ENCODE measurements at places on chromosomes 7 and 10.

- DNase-seq: no peak
These were observed 240.4 kb upstream of the CELF2 start for GRCh38 chr10:10777279-10777678.

DNA sequence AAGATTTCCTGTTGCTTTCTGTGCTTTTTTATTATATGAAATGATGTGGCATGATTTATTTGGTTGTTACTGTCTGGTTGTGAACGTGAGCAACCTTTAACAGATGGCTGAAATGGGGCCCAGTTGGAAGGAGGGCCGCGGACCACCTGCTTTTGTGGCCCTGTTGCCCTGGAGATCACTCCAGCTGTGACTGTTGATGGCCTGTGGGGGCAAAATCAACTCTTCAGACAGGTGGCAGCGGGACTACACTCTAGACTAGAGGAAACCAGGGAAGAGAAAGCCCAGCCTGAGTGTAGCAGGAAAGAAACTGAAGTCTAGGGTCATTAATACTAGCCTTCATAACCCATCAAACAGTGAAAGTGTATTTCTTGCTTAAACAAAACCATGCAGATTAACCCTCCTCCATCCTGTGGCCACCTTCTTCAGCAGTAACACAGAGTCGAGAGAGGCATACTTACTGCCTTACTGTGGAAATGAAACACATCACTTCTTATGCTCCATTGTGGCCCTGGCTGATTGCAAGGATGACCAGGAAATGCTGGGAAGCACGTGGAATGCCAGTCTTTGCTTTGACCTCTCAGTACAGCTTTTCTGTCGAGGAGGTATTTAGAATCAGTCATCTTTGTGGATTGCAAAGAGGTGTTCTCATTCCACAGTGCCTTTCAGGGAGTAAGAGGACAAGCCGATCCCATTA, 80.5 kb downstream of the CCNY start:
- DNase-seq: no peak

DNA sequence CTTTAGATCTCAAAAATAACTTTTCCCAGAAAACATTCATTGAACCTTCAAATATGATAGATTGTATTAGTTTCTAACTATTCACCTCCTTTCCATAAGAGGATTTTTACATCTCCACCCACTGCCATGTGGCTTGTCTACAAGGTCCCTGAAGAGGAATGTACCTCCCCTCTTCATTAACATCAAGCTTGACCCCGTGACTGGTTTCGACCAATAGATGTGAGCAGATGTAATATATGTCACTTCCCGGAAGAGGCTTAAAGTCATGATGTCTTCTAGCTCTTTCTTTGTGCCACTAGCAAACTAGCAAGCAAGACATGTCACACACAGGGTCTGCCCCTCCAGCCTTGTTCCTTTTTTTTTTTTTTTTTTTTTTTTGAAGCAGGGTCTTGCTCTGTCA, 6.9 kb downstream of the BAZ1B start:
- DNase-seq: no peak

- DNase-seq: no peak
These were observed 48.5 kb upstream of the ADARB2 start for GRCh38 chr10:1785835-1786234.

DNA sequence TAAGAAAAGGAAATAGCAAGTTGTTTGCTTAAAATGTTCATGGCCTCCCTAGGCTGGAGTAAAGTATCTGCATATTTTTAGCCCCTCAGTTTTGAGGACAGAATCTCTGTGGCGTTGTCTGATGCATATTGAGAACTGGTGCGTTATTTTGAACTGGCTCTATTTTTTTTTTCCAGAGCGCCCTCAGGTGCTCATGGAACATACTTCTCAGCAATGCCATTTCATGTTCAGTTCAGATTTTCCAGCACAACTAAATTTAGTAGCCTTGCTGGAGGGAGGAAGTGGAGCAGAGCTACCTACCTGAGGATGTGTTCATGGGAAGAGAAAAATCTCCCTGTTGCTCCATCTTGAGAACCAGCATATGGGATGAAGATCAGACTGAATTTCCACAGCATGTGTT, 870.5 kb downstream of the LRMDA start:
- DNase-seq: no peak

- DNase-seq: no peak
These were observed 938 bp upstream of the TCTN3 start for GRCh38 chr10:95694665-95695064.

DNA sequence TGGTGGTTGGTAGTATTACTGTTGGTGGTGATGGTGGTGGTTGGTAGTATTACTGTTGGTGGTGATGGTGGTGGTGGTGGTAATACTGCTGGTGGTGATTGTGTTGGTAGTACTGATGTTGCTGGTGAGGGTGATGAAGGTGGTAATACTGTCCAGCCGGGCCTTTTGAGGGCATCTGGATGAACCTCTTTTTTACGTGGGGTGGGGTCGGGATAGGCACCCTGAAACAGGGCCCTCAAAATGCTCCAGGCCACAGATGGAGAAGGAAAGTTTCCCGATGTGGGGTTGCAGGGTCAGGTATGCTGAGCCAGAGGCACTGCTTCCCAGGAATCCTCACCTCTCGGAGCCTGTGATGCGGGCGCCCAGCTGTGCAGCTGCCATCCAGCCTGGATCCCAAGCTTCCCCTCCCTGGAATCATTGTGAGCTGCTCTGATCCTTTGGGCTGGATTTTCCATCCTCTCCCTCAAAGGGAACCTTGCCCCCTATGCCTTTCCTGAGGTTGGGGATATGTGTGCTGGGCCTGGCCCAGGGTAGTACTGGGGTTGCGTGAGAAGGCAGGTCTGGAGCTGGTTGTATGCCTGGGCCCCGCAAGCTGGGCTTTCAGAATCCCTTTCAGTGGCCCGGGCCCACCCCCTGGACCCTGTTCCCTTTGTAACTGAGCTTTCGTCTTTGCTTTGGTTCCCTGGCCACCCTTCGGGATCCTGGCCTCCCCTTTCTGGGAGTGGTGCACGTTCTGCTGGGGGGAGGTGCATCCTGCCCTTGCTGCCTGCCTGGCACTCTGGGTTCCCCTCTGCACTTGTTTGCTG, 43.3 kb downstream of the DOCK1 start:
- DNase-seq: no peak

Data from heart left ventricle (tissue), 16 donors.